Lung (tissue), 17 donors: ENCODE measurements at places on chromosomes 7 and 10. TPM values are rescaled to one million over a fixed set of nuclear protein-coding genes. Genes with fewer than 3 reads are reported as not detected.
A peak's percentile ranks its signal among the peaks of the same experiment; 100 is the strongest.

DNA sequence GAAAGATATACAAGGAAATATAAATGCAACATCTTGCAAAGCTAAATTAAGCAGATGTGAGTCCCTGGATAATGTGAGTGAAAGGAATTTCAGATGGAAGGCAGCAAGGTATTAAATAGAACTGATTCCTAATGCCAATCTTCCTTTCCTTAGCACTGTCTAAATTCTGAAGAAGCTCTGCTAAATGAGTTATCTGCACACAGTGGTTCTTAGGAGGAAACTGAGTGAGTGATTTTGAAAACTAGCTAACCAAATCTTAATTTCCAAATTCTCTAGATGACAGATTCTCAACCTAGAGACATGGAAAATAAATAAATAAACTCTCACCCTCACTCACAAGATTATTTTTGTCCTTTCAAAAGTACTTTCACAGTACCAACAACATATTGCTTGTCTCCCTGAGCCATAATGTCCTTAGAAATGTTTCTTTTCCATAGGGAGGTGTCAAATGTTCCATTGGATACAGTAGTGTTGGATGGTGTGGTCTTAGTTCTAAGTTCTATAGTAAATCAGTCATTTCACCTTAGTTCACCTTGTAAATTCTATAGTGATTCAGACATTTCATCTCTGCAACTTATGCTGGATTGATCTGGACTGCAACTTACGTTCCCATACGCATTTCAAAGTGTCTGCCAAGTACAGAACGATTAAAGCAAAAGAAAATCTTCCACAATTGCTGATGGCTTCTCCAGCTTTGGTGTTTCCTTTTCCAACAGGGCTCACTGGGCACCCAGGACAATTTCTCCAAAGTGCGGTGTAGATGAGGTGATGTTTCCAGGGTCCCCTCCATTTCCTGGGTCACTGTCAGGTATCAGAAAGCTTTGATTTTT is 145.4 kb upstream of the FAM171A1 start:
- no peak overlapping the region for H3K27ac ChIP-seq
- peaks cover 15% of the 10 kb centered on the region for H3K4me1 ChIP-seq
- no peaks in the 10 kb centered on the region for H3K27me3 ChIP-seq
- no peak for DNase-seq
- H3K4me3 ChIP-seq: no peak overlapping the region
- H3K36me3 ChIP-seq: peaks cover 2% of the 10 kb centered on the region

DNA sequence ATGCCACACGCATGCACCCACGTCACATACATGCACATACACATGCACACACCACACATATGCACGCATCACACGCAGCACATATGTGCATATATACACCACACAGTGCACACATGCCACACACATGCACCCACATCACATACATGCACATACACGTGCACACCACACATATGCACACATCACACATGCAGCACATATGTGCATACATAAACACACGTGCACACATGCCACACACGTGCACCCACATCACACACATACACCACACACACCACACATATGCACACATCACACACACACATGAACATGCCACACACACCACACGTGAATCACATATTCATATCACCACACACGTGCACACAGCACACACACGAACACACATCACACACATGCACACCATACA is 338.8 kb downstream of the PTPRN2 start:
- no peaks in the 10 kb centered on the region for H3K4me1 ChIP-seq
- DNase-seq: no peak
- no peak overlapping the region for H3K4me3 ChIP-seq

- H3K4me1 ChIP-seq: peaks cover 2% of the 10 kb centered on the region
- no peaks in the 10 kb centered on the region for H3K36me3 ChIP-seq
- no peak overlapping the region for H3K4me3 ChIP-seq
- DNase-seq: peak; percentile 96
Measured at GRCh38 chr7:70092314-70093204, 494.3 kb downstream of the AUTS2 start.

GRCh38 chr10:29794776-29795611 is 160.2 kb upstream of the SVIL start:
- no peak for DNase-seq
- H3K27me3 ChIP-seq: no peaks in the 10 kb centered on the region
- H3K4me1 ChIP-seq: peaks cover 2% of the 10 kb centered on the region
- H3K27ac ChIP-seq: no peak overlapping the region
- no peak overlapping the region for H3K4me3 ChIP-seq
- no peaks in the 10 kb centered on the region for H3K36me3 ChIP-seq

The OR13A1 gene
- total RNA-seq: 0.15 TPM

The HOXA5 gene
- 20.9 TPM for total RNA-seq

The PILRA gene
- total RNA-seq: 9.9 TPM
